ENCODE measurements at places on chromosomes 4 and X.

DNA sequence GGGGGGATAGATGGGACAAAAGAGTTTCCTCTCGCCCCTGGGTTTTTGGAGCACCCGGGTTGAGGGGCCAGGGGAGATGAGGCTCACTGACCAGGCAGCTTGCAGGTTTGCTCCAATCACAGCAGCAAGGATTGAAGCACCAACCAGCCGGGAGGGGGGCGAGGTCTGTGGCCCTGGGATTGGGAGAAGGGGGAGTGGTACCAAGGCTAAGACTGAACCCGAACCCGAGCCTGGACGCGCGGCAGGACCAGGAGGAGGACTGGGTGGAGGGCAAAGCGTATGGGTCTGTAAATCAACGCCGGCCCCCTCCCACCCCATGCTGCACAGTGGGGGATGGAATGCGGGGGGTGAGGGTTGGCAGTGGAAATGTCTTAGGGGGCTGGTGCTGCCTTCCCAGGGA lies 3.5 kb downstream of the SOX3 start:
- no peak for DNase-seq

- no peak for DNase-seq
Measured at GRCh38 chr4:182876427-182876826, 40.8 kb downstream of the DCTD start.

DNA sequence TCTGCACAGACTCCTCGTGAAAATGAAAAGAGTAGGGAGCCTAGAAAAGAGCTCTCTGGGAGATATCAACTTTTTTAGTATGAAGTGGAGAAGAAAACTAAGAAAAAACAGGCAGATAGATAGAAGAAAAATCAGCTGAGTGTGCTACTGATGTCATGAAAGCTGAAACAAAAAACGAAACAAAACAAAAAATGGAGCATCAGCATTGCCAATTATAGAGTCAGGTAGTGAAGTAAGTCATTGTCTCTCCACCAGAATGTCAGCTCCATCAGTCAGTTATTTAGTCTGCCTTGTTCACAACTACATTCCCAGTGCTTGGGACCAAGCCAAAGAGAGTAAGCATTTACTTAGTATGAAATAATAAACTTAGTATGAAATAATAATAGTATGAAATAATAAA lies 595.1 kb downstream of the STPG2 start:
- no peak for DNase-seq

DNA sequence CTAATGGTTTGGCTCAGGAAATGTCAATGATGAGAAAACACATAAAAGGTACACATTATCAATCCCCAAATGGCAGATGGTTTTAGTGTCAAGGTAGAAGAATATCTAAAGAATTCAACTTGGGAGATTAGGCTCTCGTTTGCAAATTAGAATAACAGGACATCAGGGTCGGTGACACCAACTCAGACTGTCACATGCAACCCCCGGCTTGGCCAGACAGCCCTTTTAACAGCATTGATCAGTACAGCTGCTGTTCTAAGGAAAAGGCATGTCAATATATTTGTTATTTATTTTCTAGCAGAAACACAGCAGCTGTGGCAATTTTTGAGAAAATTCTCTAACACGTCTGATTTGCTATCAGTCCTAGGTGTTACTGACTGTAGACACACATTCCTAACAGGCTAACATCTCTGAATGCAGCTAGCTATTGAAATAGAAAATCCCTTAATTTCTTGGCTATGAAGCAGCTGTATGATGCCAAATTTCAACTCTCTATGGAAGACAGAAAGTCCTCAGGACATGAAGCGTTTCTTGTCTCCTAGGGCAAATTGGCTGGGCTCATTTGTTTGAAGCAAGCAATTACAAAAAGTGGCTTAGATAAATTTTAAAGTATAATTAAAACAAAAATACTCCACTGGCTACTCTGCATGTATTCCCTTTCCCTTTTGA lies 269.0 kb upstream of the CXXC4 start:
- no peak for DNase-seq

GRCh38 chr4:65918872-65919271 lies 248.6 kb upstream of the EPHA5 start:
- no peak for DNase-seq

- DNase-seq: no peak
Measured at GRCh38 chr4:151691639-151692442, 69.0 kb downstream of the GATB start.

DNA sequence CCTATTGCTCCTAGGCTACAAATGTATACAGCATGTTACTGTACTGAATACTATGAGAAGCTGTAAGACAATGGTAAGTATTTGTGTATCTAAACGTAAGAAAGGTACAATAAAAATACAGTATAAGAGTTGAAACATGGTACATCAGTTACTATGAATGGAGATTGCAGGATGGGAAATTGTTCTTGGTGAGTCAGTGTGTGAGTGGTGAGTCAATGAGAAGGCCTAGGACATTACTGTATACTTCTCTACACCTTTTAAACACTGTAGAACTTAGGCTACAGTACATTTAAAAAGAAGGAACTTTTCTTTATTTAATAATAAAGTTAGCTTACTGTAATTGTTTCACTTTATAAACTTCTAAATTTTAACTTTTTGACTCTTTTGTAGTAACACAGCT lies 2603.2 kb downstream of the PCDH7 start:
- no peak for DNase-seq

GRCh38 chrX:154351183-154352011 lies 23.0 kb downstream of the FLNA start:
- DNase-seq: no peak

DNA sequence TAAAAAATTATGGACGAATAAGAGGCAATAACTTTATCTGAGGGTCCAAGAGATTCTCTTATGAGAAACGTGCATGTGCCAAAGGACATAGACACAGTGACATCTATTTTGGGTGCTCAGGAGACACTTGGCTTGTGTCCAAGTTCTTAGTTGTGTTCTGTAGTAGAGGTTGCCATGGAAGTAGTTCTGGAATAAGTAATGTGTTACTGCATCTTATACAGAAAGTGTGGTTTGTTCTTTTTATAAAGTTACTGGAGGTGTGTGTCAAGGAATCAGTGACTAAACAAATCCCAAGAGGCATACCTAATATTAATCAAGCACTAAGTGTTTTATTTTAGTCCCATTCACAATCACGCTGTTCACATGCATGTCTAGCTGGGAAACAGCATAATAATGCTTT lies 305.7 kb downstream of the ARHGAP24 start:
- no peak for DNase-seq

GRCh38 chr4:140267576-140267975 lies 105.9 kb upstream of the SCOC start:
- no peak for DNase-seq

All from MV-4-11 (cell line).